Fibroblast of skin of left biceps (primary cell): ENCODE measurements at places on chromosomes 2 and 18.
A peak's percentile ranks its signal among the peaks of the same experiment; 100 is the strongest.

GRCh38 chr2:131584940-131585339 lies 57.3 kb downstream of the CCDC74A start:
- no peak for DNase-seq

DNA sequence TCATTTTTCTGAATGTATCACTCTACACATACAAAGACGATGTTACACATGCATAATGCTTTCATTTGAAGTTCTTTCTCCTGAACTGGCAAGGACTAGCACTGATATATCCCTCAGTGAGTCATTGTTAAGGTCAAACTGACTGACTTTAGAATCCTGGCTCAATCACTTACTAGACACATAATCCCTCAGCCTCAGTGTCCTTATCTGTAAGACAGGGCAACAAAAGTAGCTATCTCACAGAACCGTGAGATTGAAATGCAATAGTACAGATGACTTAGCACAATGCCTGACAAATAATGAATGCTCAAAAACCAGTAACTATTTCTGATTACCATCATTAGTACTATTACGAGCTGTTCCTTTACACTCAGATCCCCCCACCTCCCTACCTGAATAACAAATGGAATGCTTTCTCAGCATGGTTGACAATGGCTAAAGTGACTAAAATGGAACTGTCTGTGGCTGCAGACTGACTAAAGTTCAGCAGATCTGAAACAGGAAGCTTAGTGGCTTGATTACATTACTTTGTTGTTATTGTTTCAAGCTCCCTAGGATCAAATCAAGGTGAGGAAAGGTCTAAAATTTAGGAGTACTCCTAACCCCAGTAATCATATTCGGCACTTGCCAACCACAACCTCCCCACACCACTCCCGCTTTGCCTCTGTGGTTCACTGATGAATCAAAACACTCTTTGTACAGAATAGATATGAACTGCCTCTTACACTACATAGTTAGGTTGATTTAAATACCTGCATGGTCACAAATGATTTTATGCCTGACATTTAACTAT lies 35.8 kb upstream of the CACNB4 start:
- DNase-seq = no peak

DNA sequence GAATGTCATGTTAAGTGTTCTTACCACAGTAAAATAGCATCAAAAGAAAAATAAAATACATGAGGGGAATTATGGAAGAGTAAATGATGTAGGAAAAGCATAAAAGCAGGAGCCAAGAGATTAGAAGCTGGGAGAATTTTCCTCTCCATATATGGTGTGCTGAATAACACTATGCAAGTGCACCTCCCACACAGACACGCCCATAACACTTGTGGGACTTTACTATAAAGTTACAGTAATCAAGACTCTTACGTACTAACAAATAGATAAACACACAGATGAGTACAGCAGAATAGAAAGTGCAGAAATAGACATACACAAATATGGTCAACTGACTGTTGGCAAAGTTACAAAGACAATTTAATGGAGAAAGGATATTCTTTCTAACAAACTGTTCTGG lies 16.0 kb upstream of the SPHKAP start:
- DNase-seq = no peak

DNA sequence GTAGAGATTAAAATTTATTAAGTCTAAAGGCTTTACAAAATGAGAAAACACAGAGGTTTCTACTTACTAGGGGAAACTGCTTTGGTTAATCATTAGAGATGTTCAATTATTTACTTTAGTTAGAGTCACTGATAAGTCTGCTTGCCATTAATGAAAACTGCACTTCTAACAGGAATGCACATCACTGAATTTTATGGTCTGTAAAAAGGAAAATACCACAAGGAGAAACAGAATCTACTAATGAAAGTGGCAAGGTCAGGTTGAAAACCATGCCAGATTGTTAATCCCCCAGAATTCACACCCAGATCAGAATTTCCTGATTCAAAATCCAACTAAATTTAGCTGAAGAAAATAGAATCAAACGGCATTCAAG lies 90.5 kb upstream of the GRB14 start:
- no peak for DNase-seq

GRCh38 chr18:45456090-45457021 lies 158.9 kb upstream of the SLC14A2 start:
- DNase-seq = no peak

- DNase-seq = peak; percentile 67
Observed at GRCh38 chr2:43399515-43400264, 173.3 kb upstream of the ZFP36L2 start.

DNA sequence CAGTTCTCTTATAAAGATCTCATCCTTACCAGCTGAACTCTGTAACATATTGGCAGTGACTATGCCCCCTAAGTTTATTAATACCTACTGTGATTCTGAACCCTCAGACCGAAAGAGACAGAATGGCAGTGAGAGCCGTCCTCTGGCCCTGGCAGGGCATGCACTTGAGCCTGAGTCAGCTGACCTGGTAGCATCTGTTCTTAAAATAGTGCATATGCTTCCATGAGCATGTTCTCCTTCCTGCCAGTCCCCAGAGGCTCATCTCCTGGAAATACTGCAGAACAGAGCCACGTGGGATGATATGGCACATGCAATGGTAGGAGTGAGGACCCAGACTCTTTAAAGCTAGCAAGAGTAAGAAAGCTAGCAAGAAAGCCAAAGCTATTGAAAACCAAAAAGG lies 59.0 kb downstream of the RASGRP3 start:
- DNase-seq = no peak
